ENCODE measurements at places on chromosomes 4 and X.

DNA sequence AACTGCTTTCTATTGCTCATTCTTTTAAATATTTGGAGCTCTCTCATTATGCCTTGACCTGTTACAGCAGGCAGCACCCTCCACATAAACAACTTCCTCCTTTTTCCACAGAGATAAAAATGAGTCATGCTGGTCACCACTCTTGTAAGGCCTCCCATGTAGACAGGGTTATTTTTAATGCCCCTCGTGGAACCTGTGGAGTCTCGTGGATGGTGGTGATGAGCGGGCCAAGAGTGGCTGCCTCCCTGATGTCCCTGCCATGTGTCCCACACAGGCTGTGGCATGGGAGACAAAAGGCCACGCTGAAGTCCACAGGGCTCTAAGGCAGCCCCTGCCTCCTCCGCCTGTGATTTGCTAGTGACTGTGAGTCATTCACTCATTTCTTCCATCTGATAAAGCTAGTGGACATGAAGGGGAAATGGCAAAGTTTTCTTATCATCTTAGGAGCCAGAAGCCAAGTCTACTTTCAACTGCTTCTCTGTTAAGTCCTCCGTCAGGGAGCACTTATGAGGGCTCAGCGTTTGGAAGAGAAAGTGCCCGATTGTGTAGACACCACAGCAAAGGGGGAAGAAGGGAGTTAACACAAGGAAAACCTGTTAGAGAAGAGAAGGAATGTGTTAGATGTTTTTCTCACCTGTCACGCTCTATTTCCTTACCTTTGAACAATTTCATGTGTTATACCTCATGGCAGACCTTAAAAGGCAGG, 121.6 kb upstream of the FAT1 start:
- peak; percentile 36 for DNase-seq

DNA sequence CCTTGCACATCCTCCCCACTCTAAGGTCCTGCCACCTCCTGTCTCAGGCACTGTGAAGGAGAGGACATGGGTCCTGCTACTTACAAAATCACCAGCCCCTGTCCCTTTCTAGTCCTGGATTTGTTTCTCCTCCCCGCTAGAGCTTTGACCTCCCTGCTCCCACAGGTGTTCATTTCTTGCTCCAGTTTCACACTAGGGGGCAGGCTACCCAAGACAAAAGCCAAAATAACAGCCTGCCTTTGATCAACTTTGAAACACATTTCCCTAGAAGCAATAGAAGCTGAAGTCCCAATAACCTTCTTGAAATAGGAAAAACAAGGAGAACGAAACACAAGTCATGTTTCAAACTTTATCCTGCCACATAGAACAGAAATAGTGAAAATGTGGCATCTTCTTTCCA, 164.4 kb downstream of the QDPR start:
- DNase-seq: no peak

- no peak for DNase-seq
These were observed 33.7 kb downstream of the DHRSX start for GRCh38 chrX:2466876-2467656.

GRCh38 chrX:71652405-71652804, 14.9 kb upstream of the LOC101059915 start:
- DNase-seq: peak; percentile 30

DNA sequence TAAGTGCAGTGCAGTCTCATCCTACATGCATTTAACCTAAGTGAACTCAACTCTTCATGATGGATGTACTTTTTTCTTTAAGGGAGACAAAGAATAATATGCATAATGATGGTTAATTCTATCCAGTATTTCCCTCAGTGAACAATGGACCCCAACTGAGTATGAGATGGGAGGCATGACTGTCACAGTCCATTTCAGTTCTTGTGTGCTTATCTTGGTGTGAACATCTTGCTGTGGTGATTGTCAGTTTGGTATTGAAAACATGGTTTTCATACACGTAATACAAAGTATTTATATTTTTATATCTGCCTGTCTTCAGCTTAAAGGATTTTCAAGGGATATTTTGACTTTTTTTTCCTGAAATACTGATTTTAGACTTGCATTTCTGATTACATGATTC, 72.0 kb upstream of the NDUFC1 start:
- DNase-seq: no peak

DNA sequence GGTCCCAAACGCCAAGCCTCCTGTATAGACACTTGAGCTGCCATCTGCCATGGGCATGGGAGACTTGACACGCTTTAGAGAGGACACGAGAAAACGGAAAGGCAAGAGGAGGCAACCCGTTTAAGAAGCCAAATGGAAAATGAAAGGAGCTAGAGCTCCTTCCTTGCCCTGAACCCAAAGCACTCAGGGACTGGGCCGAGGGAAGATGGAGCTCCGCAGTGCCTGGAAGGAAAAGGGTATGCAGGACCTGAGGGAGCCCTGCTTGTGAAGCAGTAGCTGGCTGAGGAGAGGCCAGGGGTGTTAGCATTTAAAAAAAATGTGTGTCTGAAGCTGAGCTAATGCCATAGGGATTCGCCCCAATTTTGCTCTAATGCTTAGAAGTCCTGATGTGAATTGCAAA, 15.1 kb downstream of the MCF2 start:
- no peak for DNase-seq

DNA sequence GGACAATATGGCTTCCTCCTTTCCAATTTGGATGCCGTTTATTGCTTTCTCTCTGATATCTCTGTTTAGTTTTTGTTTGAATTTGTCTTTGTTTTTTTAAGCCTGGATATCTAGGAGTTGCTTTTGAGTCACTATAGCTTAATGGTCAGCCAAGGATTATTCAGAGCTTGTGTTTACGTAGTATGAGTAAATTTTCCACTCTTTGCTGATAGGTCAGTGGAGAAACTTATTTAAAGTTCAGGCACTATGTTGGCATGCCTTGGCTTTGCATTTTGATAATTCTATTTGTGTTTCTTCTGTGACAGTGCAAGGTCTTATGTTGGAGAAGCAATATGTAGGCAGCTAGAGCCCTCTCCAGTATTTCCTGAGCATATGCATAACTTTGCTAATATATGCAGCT, 315.2 kb downstream of the GRID2 start:
- DNase-seq: no peak

DNA sequence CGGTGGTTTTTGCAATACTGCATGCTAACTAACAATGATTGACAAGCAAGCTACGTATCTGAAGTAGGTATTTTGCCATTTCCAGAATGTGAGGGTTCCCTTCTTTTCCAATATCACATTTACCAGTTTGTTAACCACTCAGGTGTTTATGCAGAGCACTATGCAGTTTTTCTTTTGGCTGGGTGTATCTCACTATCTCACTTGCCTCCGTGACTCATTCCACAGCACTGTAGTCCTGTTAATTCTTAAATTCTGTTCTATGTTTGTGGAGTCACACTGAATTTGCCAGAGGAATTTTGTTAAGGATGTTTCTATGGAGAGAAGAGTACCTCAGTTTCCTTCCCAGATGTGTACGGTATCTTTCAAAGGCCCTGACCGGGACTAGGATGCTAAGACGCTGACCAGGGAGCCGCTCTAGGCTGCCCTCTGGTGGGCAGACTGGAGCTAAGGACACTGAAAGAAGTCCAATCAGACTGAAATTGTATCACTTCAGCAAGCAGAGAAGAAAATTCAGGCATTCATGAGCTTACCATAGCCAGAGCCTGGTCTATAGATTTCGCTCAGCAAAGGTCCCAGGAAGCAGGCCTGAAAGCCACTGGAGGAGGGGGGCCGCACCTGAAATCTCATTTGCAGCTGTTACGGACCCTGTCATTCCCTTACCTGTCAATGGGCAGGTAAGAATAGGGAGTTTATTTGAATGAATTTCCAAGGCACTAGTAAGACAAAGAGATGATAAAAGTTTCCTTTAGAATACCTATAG, 388.4 kb upstream of the SPOCK3 start:
- DNase-seq: no peak

DNA sequence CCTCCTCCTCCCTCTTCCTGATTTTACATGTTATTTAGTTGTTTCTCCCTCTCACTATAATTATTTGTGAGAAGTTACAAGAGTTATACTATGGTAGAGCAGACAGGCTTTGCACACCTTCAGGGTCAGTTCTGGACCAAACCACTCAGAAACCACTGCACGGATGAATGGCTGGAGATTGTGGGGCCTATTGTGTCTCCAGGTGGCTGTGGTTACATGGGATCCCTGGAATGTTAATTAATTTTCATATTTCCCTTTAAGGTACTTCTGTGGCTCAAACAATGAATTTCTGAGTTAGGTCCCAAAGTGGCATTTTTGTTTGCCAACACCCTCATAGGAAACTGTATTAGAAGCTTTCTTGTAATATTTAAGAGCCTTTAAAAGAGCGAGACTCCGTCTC, 151.9 kb downstream of the BMPR1B start:
- DNase-seq: no peak

DNA sequence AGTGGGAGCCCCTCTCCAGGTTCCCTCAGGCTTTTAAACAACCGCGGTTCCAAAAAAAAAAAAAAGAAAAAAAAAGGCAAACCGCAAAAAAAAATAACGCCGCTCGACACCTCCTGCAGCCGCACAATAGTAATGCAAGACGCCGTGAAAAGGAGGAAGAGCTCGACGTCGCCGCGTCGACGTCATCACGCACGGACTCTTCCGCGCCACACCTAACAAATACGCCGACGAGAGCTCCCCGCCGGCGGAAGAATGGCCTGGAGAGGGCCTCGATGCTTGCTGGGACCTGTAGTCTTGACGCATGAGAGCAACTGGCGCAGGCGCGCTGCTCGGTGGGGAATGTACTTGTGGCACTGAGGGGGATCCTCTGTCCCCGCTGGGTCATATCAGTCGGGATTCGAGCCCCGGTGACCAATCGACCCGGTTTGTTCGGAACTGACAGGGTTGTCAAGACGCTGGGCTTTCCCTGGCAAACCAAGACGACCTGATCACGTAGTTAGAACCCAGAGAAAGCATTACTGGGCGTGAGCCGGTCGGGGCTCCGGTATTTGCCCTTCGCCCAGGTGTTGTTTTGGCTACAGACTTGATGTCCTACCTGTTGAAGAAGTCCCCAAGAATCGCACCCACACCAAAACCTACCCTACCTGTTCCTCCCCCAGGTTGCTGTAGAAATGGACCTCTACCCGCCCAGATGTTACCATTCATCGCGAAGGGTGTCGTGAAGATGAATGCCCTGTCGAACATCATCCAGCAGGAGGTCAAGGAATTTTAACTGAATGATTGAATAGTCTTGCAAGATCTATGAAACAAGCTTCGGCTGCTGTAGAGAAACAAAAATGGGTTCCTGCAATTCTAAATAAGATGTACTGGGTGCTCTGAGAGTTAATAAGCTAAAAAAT, at the start of gene CBR4:
CBR4 (minus strand) TSS at position 131 of the 899 bp plus-strand sequence. CDS start 166 bp downstream, outside the sequence.
- peak; percentile 96 for DNase-seq

DNA sequence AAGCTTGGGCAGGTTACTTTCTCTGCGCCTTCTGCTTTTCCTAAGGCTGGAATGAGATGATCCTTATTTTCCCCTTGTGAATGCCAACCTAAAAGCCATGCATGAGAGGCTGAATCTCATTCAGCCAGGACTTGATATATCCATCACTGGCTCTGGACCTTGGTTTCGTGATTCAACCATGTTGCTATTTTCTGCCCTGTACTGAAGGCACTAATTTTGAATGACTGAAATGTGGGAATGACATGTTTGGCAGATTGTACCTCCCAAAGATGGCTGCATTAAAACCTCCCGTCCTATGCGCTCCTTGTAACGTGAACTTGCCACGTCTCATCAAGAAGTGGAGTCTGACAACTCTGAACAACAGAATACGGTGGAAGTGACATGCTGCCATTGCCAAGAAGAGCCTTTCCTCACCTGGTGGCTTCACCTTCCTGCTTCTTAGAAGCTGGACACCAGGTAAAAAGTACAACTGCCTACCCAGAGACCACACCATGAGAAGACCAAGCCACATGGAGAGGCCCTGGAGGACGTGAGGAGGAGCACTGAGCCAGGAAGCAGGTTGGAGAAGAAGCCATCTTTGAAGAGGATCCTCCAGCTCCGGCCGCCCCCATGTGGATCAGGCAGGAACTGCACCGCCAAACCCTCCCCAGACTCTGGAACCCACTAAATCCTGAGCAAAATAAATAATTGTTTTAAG, 174.5 kb downstream of the NSUN7 start:
- DNase-seq: no peak

DNA sequence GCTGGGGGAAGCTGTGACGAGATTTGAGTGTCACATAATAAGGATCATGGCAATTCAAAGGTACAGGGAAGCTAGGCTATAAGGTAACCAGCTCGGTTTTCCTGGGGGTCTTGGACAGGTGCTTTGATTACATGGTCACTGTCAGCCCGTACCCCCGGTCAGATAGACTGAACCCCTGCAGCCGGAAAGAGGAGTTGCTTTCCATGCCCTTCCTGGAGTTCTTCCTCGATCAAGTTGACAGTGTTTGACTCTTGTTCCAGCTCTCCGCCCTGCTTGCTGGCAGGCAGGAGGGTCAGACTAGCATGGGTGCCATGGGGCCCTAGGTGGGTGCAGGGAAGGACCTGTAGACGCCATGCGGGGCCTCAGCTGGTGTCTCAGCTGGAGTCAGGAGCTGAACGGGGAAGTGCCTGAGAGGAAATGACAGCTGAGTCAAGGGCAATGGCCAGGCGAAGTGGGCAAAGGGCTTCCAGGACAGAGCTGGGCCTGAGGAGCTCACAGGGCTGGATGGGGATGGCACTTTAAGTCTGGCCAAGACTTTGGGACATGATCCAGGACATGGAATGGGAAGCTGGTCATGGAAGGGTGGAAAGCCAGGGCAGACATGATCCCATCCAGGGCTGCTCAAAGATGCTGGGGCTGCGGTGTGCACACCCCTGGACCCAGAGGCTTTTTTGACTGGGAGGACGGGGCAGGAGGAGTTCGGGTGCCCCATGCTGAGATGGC, 1.6 kb downstream of the TMEM187 start:
- DNase-seq: no peak

- no peak for DNase-seq
These were observed 50.4 kb upstream of the ETNPPL start for GRCh38 chr4:108813261-108813660.

GRCh38 chr4:4254666-4255065, 6.6 kb upstream of the TMEM128 start:
- no peak for DNase-seq

GRCh38 chrX:96112689-96113088, 572.0 kb upstream of the DIAPH2 start:
- no peak for DNase-seq

DNA sequence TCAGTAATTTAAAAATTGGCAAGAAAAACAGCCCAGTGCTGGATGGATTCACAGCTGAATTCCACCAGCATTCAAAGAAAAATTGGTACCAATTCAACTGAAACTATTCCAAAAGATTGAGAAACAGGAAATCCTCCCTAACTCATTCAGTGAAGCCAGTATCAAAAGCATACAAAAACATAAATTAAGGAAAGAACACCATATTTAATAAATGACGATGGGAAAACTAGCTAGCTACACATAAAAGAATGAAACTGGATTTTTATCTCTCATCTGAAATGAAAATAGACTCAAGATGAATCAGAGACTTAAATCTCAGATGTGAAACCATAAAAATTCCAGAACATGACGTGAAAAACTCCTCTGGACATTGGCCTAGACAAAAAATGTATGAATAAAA, 516.8 kb upstream of the SPANXN1 start:
- no peak for DNase-seq
